ENCODE measurements at places on chromosomes 5 and 9.
A peak's percentile ranks its signal among the peaks of the same experiment; 100 is the strongest.

DNA sequence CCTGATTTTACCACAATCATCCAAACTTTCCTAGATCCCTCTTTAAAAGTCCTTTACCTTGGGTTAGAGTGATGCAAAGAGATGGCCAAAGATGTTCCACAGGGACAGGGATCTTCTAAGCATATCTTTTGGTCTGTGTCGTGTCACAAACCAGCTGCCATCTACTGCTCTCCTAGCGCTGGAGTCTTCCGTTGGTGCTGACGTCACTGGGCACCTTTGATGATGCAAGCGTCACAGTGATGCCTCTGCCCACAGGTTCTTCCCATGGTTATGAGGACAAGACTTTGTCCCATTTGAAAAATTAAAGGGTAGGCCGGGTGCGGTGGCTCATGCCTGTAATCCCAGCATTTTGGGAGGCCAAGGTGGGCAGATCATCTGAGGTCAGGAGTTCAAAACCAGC lies 1.7 kb upstream of the GLT6D1 start:
- no peak for DNase-seq
- no peaks in the 10 kb centered on the region for H3K4me1 ChIP-seq

DNA sequence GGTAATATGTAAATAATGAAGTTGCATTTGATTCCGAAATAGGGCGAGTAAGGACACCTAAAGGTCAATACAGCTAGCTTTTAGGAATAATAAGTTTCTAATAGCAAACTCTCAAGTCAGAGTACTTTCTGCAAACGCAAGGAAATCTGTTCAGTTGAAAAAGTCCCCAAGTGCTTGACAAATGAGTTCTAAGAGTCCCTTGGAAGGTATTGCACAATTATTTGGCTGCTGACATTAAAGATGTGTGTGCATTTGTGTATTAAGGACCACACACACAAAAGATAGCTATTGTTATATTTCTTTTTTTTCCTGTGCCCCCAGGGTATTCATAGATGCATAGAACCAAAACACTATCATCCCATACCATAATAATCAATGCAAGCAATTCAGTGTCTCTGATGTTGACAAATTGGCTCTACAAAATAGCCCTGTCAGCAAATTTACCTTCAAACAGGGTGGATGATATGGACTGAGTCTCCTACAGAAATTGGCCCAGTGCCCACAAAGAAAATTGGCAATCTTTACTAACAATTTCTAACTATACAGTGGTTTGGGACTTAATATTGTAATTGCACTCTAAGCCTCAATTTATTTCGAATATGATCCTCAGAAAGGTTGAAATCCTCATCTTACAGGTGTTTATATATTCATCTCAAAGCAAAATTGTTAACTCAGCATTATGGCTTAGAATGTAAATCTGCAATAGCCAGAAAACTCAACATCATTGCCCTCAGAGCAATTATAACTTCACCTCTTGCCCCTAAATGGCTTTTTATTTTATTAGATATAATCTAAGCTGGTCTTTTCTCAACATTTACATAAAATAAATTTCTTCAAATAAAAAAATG lies 827.2 kb downstream of the MAT2B start:
- H3K27me3 ChIP-seq = no peaks in the 10 kb centered on the region
- H3K4me3 ChIP-seq = no peak overlapping the region
- no peaks in the 10 kb centered on the region for H3K36me3 ChIP-seq

- no peak overlapping the region for H3K4me3 ChIP-seq
- DNase-seq = no peak
- peaks cover 18% of the 10 kb centered on the region for H3K4me1 ChIP-seq
- no peak overlapping the region for H3K27ac ChIP-seq
- peaks cover 2% of the 10 kb centered on the region for H3K36me3 ChIP-seq
These were observed 4.8 kb upstream of the ZNF79 start for GRCh38 chr9:127419348-127419747.

GRCh38 chr5:124744170-124744971 lies 2.1 kb downstream of the ZNF608 start:
- H3K27ac ChIP-seq = no peak overlapping the region
- no peak overlapping the region for H3K4me3 ChIP-seq
- H3K27me3 ChIP-seq = peaks cover 40% of the 10 kb centered on the region
- peaks cover 6% of the 10 kb centered on the region for H3K4me1 ChIP-seq
- no peaks in the 10 kb centered on the region for H3K36me3 ChIP-seq
- no peak for DNase-seq

- no peak overlapping the region for H3K27ac ChIP-seq
- no peak for DNase-seq
- peaks cover 4% of the 10 kb centered on the region for H3K4me1 ChIP-seq
- H3K4me3 ChIP-seq = no peak overlapping the region
- peaks cover 30% of the 10 kb centered on the region for H3K36me3 ChIP-seq
- H3K27me3 ChIP-seq = peaks cover 6% of the 10 kb centered on the region
These were observed 16.6 kb downstream of the ARRDC3 start for GRCh38 chr5:91366551-91366950.

DNA sequence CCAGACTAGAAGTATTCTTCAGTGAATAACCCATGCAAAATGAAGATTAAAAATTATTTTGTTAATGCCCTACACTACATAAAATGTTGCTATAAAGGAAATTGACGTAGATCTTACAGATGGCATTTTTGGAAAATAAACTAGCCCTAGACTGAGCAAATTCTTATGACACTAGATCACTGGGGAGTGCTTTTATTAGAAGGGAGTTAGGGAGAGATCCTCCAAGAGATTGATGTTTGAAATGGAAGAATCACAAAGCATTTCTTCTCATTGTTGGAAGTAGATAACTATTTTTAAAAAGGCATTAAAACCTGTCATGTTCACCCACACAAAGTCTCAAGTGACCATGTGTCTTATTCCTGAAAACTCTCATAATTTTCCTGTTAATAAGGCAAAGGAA lies 351.1 kb upstream of the TLE4 start:
- no peak for DNase-seq
- H3K27ac ChIP-seq = no peak overlapping the region
- no peak overlapping the region for H3K4me3 ChIP-seq
- H3K27me3 ChIP-seq = no peaks in the 10 kb centered on the region
- no peaks in the 10 kb centered on the region for H3K4me1 ChIP-seq

DNA sequence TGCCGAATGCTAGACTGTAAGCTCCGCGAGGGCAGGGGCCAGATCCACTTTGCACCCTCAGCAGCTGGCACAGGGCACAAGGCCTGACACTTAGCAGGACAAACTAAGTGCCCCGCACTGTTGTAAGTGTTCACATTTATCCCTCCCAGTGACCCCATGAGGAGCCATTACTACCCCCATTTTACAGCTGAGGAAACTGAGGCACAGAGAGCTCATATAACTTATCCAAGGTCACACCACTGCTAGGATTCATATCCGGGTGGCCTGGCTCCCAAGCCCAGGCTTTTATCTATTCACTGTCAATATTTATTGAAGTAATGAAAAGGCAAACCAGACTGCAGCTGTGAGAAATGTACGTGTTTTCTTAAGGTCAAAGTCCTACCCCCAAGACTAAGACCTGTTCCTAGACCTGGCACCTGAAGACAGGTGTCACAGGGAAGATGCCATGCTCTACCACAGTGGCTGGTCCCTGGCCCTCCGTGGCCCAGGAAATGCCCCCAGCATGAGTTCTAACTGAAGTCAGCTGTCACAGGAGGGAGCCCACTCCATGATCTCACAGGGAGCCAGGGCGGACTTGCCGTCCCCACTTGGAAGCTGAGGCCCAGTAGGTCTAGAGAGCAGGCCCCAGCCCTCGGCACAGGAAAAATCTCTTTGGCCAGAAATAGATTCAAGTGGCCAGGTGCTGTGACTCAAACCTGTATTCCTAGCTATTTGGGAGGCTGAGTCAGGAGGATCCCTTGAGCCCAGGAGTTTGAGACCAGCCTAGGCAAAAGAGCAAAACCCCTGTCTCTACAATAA lies 74.7 kb upstream of the IL17B start:
- DNase-seq = no peak
- H3K27me3 ChIP-seq = no peaks in the 10 kb centered on the region
- no peaks in the 10 kb centered on the region for H3K36me3 ChIP-seq
- no peak overlapping the region for H3K27ac ChIP-seq
- no peaks in the 10 kb centered on the region for H3K4me1 ChIP-seq
- H3K4me3 ChIP-seq = no peak overlapping the region

DNA sequence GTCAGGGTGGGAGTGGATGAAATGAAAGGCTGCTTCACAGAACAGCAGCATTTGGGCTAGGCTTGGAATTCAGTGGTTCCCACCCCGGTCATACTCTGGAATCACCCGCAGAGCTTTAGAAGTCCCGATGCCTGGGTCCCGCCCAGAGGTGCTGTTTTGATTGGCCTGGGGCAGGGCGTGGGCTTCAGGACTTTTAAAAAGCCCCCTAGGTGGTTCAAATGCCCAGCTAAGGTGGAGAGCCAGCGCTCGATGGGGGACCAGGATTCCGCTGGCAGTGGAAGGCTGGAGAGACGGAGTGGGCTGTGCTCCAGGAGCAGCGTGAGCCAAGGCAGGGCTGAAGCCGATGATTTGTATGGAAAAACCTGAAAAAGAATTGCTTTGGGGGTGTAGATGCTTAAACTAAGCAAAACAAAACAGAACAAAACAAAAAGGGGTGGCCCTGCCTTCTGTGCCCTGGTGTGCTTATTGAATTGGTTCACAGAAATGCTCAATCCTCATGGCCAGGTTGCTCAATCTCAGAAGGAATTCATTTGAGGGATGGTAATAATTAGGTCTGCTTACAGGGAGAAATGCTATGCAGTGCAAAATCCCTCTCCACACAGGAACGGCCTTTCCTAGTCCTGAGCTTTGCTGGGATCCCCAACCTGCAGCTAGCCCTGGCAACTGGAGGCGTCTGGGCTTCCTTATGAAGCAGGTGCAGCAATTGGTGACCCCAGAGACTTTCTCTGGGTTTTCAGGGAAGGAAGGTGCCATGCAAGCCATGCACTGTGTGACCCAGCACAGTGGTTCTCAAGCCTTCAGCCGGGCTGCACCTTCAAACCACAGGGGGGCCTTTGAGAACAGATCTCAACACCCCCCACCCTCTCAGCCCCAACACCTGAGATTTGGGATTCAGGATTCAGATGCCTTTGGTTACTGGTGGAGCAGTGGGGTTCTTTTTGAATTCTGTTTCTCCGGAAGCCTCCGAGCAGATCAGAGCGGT lies 174.0 kb upstream of the ZNF618 start:
- DNase-seq = no peak
- H3K27me3 ChIP-seq = no peaks in the 10 kb centered on the region
- H3K36me3 ChIP-seq = no peaks in the 10 kb centered on the region
- no peaks in the 10 kb centered on the region for H3K4me1 ChIP-seq
- H3K27ac ChIP-seq = no peak overlapping the region

DNA sequence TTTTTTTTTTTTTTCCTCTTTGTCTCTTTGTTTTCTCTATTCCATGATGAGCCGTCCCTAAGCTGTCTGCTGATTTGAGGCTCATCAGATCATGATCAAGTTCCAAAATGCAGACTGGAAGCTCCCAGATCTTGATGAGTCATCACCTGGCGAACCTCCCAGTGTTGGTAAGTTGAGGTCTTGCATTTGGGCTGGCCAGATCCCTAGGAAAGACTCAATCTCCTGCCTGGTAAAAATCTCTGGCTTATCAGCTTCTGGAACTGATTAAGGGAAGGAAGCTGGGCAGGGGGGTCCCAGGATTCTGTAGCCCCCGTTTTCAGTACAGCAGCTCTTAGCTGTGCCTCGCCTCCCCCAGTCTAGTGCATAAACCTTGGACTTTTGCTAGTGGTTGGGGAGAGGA lies 69.0 kb downstream of the TSPAN17 start:
- no peaks in the 10 kb centered on the region for H3K4me1 ChIP-seq
- no peak overlapping the region for H3K4me3 ChIP-seq
- peaks cover 19% of the 10 kb centered on the region for H3K27me3 ChIP-seq
- no peak overlapping the region for H3K27ac ChIP-seq

- H3K27ac ChIP-seq = no peak overlapping the region
- H3K4me3 ChIP-seq = no peak overlapping the region
- peaks cover 6% of the 10 kb centered on the region for H3K27me3 ChIP-seq
- no peak for DNase-seq
- H3K36me3 ChIP-seq = no peaks in the 10 kb centered on the region
- H3K4me1 ChIP-seq = no peaks in the 10 kb centered on the region
These were observed 41.1 kb upstream of the DAP start for GRCh38 chr5:10801931-10802666.

GRCh38 chr9:134182554-134183085 lies 18.3 kb upstream of the RNU6ATAC start:
- DNase-seq = no peak
- peaks cover 2% of the 10 kb centered on the region for H3K27me3 ChIP-seq
- H3K36me3 ChIP-seq = no peaks in the 10 kb centered on the region
- H3K27ac ChIP-seq = peak overlapping the region; percentile 64

- no peaks in the 10 kb centered on the region for H3K36me3 ChIP-seq
- no peak for DNase-seq
These were observed 22.4 kb upstream of the CAVIN4 start for GRCh38 chr9:100555471-100555870.

DNA sequence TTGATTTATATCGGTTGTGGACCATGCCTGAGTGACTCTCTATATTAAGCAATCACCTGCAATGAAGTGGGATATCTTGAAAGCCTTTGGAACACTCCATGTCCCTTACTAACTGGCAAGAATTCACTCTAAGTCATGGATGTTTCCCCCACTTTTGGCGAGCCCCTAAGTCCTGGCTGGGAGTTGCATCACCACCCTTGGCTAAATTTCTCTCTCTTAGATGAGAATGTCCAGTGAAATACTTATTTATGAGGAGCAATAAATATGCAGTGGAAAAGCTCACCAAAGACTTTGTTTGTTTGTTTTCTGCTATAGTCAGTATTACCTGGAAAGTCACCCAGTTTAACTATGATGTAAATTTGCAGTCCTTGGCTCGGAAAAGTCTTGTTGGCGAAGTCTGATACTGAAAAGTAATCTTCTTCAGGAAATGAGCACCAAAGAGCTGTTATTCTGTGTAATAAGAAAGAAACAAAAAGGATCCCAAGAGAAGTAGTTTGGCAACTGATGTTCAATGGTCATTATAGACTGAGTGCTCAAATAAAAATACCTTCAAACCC lies 333.8 kb downstream of the DMRT2 start:
- no peak for DNase-seq
- H3K27me3 ChIP-seq = peaks cover 7% of the 10 kb centered on the region
- H3K4me3 ChIP-seq = no peak overlapping the region
- no peaks in the 10 kb centered on the region for H3K36me3 ChIP-seq

DNA sequence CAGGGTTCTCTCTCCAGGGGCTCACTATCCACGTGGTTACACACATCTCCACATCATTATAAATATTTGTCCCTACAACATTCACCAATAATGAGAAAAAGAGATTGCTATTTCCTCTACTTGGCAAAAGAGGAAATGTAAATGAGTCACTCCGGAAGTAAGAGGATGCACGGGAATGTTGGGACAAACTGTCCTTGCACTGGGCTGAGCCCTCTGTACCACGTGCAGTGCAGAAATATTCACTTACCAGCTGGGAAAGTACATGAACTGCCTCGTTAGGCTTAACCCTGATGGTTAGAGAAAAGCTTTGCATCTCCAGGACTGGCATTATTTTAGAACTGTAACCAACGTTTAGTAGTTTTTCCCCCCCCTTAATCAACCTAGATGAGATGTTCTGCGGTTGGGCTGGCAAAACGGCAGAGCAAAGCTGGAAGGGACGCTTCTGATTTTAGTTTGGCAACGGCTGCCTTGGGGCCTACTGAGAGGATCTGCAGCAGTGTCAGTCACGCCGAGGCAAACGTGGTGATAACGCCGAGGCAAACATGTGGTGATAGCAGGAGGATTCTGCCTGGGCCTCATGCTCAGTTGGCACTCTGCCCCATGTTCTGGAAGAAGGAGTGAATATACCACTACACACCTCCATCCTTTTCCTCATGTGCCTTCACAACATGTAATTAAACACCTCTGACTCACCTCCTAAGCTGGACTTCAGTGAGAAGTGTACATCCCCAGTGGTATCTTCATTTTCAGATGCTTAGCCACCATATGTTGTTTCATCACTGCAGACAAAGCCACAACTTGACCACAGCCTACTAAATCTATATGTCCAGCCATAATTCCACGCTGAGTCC lies 661.4 kb upstream of the KLF4 start:
- no peak overlapping the region for H3K27ac ChIP-seq
- no peaks in the 10 kb centered on the region for H3K36me3 ChIP-seq
- DNase-seq = no peak
- H3K27me3 ChIP-seq = no peaks in the 10 kb centered on the region

All from activated T-helper 1 cell treated with anti-CD3 and anti-CD28 coated beads, Interleukin-12 subunit alpha, Interleukin-12 subunit beta, Interleukin-2, Interleukin-4 antibody, amounts not matched to agents 30 ng/mL and 10 ng/mL and 1 ng/mL, durations not matched to agents 14 hours and 24 hours and 36 hours (primary cell).